ENCODE measurements at places on chromosomes 7 and 10. TPM values are rescaled to one million over a fixed set of nuclear protein-coding genes. Genes with fewer than 3 reads are reported as not detected.

ZSCAN21 gene
- 13.1 TPM for total RNA-seq

CAMK2B gene
- 0.18 TPM for total RNA-seq

EVX1 gene
- total RNA-seq = not detected

TBC1D12 gene
- total RNA-seq = 5.4 TPM

- DNase-seq = no peak
Measured at GRCh38 chr10:26544932-26545331, 106.8 kb downstream of the APBB1IP start.

- DNase-seq = no peak
Measured at GRCh38 chr7:144519925-144520324, 116.4 kb upstream of the NOBOX start.

- no peak for DNase-seq
Measured at GRCh38 chr7:6623589-6624245, 8.3 kb downstream of the ZNF853 start.

DNA sequence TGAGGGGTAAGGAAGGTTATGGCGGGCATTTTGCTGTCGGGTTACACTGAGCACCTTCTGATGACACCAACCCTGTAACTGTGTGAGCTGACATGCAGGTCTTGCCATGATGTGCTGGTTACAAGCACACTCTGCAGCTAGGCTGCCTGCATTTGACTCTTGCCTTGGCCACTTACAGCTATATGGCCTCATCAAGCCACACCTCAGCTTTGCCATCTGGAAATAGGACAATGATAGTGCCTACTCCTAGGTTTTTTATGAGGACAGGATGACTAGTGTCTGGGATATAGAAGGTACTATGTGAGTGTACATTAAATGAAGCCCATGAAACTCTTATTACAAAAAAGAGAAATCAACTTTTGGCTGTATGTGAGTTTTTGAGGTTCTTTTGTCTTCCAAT, 58.0 kb downstream of the AKR1B1 start:
- DNase-seq = no peak

GRCh38 chr10:107544706-107545520, 380.4 kb upstream of the SORCS1 start:
- no peak for DNase-seq

- DNase-seq = no peak
Measured at GRCh38 chr10:88781206-88781605, 21.3 kb upstream of the LIPM start.

- no peak for DNase-seq
Measured at GRCh38 chr10:77537071-77537470, 100.5 kb downstream of the KCNMA1 start.

DNA sequence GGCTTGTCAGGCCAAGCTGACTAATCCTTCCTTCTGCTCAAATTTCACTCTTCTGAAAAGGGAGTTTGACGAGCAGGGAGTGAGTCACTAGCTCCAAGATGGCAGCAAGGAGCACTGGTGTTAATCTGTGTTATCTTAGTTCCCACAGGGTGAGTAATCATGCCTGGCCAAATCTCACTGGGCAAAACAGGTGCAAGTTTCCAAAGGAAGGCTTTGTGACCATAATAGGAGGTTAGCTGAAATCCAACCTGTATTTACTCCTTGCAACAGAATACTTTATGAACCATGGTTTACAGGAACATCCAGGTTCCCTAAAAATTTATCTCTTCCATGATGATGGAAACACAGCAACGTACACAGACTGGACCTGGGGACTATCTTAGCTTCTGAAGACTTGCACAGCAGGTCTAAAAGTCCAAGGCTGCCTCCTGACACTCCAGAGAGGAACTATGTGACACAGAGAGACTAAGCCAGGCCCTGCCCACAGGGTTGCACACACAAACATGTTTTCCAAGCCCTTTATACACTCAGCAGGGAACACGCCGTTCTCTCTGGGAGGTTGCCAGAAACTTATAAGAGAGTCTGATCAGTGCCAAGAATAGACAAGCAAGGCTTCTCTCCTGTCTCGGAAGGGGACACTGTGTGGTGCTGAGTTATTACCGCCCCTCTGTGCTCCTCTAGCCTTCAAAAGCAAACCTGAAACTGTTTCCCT, 46.3 kb downstream of the PDK4 start:
- peak; percentile 74 for DNase-seq

DNA sequence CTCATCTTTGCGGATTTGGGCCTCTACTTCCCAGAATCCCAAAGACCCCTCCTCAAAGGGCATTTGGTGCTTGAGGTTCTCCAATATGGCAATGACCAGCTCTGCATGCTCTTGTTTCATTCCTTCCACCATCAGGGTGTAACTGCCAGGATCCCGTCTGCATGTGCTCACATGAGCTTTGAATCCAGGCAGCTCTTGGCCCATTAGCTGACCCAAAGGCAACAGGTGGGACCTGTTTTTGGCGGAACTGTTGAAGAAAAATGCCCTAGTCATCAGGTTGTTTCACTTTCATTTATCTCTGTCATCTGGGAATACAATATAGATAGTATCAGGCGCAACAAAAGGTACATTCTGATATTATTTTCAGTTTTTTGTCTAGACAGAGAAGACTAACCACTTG, 159.1 kb upstream of the TCF7L2 start:
- DNase-seq = no peak

GRCh38 chr7:156178857-156179256, 366.6 kb upstream of the SHH start:
- DNase-seq = no peak

DNA sequence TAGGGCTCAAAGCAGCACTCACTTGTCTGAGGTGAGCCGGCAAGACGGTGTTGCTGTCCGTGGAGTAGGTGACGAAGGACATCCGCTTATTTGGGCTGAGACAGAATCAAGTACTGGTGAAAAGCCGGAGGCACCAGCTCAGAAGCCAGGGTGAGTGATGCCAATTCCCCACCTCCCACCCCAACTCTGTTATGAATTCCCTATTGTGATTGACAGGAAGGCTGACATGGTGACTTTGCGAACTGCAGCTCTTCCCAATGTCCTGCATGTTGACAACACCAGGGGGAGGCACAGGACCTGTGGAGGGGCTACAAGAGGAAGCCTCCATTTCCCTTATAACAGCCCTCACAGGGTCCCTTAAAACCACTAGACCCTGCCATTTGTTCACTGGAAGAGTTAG, 52.3 kb upstream of the MSMB start:
- DNase-seq = no peak

GRCh38 chr7:45033931-45034290, 33.9 kb downstream of the CCM2 start:
- DNase-seq = no peak

GRCh38 chr7:100972002-100972347, 2.6 kb downstream of the MUC12 start:
- DNase-seq = no peak

GRCh38 chr7:108618056-108618455, 48.4 kb downstream of the DNAJB9 start:
- no peak for DNase-seq

All from IMR-90 (cell line).